ENCODE measurements at places on chromosomes 5 and 9.

- DNase-seq, result no peak
Measured at GRCh38 chr9:77598524-77598923, 49.6 kb downstream of the GNA14 start.

DNA sequence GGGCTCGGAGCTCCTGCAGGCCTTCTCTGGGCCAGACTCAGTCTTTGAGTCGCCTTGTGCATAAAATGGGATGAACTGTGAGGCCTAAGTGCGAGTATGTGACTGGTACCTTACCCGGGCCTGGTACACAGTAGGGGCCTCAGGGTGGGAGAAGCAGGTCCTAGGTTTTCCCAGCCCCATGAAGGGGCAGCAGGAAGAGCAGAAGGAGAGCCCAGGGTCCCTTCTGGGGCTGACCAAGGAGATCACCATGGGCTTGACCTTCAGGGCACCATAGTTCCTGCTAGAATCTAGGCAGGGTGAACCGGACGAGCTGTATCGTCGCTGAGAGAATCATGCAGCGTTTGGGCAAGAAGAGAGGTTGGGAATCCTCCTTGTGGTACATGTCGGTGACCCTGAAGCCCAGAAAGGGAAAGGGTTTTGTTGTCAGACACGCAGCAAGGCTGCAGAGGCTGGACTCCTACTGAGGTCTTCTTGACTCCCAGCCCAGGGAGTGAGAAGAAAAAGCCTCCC lies 373 bp upstream of the PHYKPL start:
- DNase-seq, result no peak

DNA sequence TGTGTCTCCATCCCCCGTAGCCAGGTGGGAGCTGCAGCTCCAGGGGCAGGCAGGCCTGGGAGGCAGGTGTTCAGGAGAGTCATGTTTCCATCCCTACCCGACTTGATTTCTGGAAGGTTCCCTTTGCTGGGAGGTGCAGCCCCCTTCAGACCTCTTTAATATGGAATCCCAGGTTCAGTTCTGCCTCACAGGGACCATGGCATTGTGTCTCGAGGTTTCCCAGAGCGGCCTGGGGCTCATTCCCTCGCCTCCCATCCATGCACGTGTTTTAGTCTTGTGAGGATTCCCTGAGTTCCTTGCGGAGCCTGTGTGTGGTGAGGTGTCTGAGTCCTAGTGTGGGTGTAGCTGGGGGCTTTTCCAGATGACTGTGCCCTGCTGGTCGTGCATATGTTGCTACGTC lies 16.5 kb upstream of the AHRR start:
- DNase-seq, result no peak

GRCh38 chr5:39570403-39571027 lies 145.7 kb upstream of the DAB2 start:
- peak; percentile 13 for DNase-seq

DNA sequence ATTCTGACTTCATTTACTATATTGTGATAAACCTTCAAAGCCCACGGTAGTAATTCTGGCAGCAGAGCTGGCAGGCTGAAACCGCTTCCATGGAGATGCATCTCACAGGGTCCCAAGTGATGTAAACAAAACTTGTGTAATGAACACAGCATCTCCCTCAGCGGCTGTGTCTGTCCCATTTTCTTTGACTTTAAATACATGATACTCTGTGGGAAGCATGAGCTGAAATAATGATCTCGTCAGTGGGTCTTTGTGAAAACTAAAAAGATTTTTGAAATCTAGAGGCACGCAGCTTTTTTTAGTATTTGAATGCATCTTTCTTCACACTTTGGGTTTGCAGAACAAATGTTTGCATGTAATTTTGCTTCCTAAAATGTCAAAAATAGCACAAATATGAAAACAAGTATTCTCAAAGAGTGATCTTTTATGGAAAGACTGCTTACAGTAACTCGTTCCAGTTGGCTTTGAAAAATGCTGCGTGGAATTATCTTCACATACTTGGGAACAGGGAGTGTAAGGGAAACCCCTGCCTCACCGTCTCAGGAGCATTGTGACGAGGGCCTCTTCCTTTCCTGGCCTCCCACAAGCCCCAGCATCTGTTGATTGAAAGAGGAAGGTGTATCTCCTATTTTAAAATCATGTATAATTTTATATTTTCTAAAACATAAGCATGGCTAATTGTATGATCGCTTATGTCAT lies 18.1 kb upstream of the LPCAT1 start:
- DNase-seq, result no peak

- peak; percentile 91 for DNase-seq
Measured at GRCh38 chr5:177446200-177447065, at the start of gene PRR7. TSS of gene PRR7 (plus strand) at chr5:177446814. CDS start at chr5:177455068, 8,254 bp downstream.

GRCh38 chr9:130372057-130372456 lies 72.7 kb upstream of the ASS1 start:
- DNase-seq, result no peak

DNA sequence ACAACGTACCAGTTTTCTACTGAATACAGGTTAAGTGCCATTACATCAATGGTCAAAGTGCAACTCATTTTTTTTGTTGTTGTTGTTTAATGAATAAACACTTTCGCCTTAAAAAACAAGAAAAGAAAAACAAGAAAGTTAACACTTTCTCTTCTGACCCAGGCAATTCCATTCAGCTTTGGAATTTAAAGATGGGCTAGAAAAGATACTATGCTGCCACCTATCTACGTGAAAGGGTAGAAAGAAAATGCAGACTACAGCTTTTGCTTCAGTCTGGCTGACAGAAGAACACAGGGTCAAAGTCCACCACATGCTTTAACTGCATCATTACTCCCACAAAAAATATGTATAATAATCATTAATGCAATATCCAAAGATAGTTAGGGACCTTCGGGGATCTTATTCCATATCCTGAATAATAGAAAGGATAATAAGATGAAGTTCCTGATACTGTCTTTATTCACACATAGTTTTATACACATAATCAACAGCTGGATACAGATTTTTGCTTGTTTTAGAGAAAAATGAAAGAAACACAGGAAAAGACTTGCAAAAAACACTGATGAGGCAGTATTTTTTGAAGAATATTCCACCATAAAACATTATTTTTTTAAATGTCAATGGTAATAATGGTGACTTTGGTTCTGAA lies 40.4 kb downstream of the ZDHHC21 start:
- no peak for DNase-seq

GRCh38 chr5:155089643-155090042 lies 76.1 kb downstream of the KIF4B start:
- DNase-seq, result no peak

DNA sequence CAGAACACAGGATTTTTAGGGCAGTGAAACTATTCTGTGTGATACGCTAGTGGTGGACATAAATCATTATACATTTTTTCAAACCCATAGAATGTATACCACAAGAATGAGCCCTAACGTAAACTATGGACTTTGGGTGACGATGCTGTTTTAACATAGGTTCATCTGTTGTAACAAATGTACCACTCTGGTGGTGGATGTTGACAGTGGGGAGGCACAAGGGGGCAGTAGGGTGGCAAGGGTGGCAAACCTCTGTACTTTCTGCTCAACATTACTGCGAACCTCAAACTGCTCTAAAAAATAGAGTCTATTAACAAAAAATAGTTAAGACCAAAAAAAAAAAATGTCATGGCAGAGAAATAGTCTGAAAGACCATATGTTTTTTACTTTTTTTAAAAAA lies 9.1 kb upstream of the MVB12B start:
- no peak for DNase-seq

DNA sequence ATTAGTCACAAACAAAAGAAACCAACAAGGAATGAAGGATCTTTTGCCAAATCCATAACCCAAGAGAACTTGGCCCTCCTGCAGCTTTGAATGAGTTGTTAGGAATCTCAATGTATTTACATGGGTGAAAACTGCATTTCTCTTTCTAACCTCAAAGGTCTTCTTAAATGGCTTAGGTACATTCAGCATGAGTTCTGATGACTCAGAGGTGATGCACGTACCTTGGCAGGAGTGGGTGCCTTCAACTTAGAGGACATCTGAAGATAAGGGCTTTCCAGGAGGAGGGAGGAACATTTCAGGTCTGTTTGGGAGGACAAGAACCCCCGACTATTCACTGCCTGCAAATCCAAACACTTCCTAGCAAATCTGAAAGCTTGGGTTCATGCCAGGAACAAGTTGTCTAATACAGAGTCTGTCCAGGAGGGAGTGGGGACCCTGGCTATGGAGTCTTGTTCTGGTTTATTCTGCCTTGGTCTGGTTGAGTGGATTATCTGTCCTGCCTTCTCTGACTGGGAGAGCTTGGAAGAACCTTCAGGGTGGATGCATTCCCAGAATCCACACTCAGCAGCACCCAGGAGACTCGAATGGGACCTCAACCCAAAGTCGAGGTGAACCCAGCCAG lies 65.7 kb downstream of the IRX2 start:
- no peak for DNase-seq

DNA sequence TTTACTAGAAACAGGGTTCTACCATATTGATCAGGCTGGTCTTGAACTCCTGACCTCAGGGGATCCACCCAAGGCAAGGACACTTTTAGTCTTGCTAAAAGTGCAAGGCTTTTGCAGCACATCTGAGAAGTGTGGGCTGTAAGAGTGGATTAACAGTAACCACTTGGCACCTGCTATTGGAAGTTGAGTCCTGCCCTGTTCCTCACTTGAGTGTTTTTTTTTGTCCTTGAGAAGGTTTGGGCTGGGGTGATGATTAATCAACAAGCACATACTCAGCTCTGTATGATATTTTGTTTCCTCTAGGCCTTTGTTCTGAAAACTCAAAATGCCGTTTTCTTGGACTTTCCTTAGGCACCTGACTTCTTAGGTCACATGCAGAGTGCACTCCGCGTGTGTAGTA lies 37.4 kb downstream of the SNX30 start:
- DNase-seq, result no peak

- DNase-seq, result no peak
Measured at GRCh38 chr5:119332208-119332607, 23.6 kb upstream of the TNFAIP8 start.

DNA sequence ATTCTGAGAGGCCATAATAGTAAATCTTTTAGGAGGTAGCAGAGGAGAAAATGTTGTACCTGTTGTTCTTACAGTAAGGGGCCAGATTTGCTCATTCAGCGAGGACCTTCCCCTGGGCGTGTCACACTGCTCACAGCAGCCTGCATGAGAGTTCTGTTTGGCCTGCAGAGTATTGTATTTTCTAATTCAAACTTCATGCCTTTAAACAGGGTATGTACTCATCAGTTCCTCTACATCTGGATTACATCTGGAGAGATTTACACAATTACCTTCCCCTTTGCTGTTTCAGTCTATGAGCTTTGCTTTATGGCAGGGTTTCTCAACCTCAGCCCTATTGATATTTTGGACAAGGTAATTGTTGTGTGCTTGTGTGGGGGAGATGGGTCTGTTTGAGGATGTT lies 170.9 kb upstream of the STK32A start:
- DNase-seq, result no peak

DNA sequence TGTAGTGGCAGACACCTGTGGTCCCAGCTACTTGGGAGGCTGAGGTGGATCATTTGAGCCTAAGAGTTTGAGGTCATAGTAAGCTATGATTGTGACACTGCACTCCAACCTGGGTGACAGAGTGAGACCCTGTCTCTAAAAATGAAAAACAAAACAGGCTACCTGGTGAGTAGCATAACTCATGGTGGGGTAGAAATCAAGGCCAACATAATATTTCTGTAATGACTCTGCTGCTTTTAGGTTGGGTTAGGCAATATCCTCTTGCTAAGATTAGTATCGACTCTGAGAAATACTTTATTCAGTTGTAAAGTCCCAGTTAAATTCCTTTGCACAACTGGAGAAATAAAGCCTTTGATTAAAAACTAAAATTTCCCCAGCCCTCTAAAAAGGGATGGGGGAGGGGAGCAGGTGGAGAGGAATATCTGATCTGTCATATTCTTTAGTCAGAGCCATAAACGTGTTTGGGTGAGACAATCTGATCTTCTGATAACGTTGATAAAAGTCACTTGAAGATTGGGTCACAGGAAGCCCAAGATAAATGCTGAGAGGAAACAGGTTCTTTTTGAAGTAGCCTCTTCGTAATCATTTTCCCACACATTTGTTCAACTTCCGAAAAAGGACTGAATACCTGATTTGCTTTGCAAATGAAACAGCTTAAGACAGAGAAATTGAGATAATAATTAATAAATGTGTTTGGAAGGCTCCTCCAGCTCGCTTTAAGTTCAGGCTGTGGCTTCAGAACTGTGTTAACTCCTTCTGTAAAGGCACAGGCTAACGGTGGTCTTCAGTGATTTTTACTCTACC lies 14.9 kb downstream of the IL4 start:
- DNase-seq, result no peak

- no peak for DNase-seq
Measured at GRCh38 chr5:96703384-96703920, 41.3 kb downstream of the CAST start.

DNA sequence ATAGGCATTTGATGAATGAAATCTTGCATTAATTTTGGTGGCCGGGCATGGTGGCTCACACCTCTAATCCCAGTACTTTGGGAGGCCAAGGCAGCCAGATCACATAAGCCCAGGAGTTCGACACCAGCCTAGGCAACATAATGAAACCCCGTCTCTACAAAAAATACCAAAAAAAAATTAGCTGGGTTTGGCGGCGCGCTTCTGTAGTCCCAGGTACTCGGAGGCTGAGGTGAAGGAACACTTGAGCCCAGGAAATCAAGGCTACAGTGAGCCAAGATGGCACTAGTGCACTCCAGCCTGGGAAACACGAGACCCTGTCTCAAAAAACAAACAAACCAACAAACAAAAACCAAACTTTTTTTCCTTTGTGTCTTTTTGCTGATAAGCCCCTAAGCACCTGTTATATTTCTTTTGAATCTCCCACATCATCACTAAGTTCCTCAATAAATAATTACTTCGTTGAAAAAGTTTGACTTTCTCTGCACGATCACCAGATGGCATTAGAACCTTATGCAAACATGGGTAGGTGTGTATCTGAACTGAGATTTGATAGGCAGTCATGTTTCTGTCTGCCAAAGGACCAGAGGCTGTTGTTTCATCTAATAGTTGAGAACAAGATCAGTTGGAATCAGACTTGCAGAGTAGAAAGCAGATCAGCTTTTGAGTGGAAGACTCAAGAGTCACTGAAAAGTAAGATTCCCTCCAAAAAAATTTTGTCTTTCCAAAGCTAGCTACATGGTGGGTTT lies 5.5 kb upstream of the MATR3 start:
- DNase-seq, result no peak

DNA sequence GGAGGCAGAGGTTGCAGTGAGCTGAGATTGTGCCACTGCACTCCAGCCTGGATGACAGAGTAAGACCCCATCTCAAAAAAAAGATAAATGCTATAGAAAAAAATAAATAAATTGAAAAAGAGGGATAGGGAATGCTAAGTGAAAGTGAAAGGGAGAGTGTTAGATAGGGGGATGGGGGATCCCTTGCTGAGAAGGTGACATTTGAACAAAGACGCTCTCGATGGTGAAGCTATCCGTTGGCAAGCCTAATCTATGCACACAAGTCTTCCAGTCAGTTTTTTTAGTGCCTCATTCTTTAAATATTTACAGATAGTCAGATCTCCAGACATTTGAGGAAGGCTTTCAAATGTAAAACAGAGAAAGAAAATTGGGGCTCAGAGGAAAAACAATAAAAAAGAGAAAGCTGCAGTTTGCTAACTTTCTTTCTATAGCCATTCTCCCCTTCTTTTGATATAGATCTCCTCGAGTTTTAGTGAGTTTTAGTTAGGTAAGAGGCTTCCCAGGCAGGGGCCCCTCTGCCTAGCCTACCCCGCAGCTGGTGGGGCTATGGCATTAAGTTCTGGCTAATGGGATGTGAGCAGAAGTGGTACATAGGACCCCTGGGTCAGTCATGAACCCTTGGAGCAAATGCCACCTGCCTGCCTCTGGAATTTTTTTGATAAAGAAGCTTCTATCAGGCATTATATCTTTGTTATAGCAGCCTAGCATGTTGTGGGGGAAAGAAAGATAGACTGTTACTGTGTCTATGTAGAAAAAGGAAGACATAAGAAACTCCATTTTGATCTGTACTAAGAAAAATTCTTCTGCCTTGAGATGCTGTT lies 12.0 kb downstream of the GLRX start:
- DNase-seq, result no peak

GRCh38 chr9:83665580-83666200 lies 42.1 kb downstream of the UBQLN1 start:
- no peak for DNase-seq

Data from frontal cortex (tissue), 4 donors.